Activated B cell treated with CpG ODN at 0.5 μM for 24 hours (primary cell): ENCODE measurements at places on chromosomes 5 and 9.

DNA sequence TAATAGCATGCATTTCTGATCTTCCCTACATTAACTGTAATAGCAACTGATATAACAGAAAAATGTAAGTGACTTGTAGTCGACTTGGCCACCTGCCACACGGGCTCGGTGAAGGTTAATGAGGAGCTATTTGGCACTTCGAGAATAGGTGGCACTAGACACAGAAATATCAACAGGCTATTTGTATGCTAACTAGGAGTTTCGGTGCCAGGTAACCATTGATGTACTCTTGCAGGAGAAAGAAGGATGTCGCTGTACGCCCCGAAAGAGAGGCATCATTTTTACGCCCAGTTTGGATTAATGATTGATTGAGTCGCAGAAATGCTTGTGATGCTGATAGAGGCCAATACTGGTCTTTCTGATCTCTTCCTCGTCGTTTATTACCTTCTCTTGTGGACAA, 516 bp upstream of the DMRT2 start:
- no peak for DNase-seq

GRCh38 chr5:118722122-118723020, 266.0 kb downstream of the DTWD2 start:
- no peak for DNase-seq

- DNase-seq, result no peak
Measured at GRCh38 chr5:22596404-22596970, 256.7 kb downstream of the CDH12 start.

- no peak for DNase-seq
Measured at GRCh38 chr5:143466632-143467031, 63.1 kb upstream of the NR3C1 start.

DNA sequence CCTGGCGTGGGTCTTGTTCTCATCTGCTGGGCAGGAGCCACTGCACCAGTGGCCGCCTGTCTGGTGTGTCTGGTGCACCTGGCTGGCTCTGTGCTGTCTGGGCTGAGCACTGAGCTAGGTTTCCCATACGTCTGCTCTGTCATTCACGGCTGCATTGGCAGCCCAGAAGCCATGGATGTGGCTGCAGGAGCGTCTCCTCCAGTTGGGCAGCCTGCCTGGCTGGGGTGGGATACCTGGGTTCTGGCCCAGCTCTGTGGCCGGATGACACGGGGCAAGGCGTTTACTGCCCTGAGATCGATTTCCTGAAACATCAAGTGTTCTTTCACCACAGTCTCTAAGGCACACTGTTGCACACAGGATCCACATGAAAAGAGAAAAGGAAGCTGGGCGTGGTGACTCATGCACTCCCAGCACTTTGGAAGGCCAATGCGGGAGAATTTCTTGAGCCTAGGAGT, 25.5 kb upstream of the SLC25A51 start:
- no peak for DNase-seq

DNA sequence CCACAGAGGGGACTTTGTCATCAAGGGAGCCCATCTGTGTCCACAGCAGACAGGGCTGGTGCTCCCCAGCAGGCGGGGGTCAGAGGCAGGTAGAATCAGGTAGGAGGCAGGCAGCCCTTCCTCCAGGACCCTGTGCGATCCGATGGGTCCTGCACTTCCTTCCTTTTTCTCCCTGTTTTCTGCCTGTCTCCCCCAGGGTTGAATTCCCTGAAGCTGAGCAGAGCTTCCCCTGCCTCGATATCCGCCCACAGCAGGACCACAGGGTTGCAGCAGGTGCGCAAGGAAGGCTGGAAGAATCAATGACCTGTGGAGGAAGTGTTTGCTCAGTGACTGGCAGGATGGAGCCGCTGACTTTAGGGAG, 69.2 kb downstream of the MRPL36 start:
- no peak for DNase-seq

GRCh38 chr9:20349568-20349967, 272.7 kb downstream of the MLLT3 start:
- DNase-seq, result no peak

GRCh38 chr5:112413611-112414010, 5.5 kb downstream of the EPB41L4A start:
- DNase-seq, result no peak

GRCh38 chr5:72210888-72211678, 103.8 kb downstream of the MAP1B start:
- no peak for DNase-seq

DNA sequence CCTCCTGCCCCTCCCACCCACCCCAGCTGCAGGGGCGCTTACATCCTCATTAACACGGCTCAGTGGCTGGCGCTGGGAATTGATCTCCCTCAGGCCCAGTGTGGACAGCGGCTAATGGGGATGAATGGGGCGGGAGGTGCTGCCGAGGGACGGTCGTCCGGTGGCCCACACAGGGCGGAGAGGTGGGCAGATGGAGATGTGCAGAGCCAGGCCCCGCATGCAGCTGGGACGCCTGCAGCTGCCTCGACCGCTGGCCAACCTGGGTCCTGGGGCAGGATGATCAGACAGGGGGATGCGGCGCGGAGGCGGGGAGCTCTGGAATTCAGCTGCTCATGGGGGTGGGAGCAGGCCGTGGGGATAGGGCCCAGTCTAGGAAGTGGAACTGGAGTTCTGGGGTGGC, 17.6 kb downstream of the TSPAN17 start:
- DNase-seq, result no peak

GRCh38 chr5:76084496-76085242, 1.5 kb downstream of the SV2C start:
- DNase-seq, result no peak

- DNase-seq, result no peak
Measured at GRCh38 chr5:167934551-167934971, 356.9 kb upstream of the WWC1 start.

DNA sequence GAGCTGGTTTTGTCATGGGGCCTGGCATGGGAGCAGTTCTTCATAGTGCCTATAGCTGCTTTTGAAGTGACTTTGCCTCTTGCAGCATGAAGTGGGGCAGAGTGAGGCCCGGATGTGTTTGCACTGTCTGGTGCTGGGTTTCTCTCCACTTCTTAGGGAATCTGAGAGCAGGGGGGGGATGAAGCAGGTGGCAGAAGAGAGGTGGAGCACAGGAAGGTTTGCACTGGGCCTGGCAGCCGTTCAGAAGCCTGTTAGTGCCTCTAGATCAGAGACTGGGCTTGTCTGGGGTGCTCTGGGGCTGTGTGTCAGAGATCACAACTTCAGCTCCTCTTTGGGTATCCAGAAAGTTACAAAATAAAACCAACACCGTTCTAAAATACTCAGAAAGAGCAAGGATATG, 18.4 kb downstream of the USP20 start:
- no peak for DNase-seq

DNA sequence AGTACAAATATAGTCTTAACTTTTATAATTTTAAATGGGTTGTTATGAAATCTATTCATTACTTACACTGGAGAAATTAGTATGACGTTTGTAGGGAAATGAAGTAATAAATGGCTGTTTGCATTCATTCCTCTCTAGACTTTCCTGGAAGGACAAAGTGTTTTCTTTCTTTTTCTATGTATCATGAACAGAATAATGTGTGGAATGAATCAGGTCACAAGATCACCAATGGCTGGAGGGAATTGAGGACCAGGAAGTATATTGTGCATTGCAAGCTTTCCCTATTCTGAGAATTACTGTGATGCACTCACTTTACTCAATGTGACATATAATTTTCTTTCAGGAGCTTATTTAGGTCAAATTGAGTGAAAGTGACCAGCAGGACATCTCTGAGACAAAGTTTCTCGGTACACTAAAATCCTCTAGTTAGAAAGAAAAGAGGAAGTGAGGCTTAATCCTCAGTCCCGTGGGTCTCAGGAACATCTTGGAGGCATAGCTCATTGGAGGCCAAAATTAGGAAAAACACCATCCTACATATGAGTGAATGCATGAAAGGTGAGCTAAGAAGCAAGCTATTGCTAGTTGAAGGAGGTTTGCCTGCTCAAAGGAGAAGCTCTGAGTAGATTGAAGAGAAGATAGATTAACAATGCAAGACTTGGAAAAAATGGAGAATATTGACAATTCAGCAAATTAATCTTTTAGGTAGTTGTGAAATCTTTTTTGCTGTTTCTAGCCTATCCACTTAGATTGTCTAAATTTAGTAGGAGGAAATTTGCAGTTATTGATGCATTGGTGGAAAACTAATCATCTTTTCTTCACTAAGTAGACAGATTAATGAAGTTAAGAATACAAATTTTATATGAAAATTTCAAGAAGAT, 28.0 kb downstream of the ERAP2 start:
- no peak for DNase-seq

DNA sequence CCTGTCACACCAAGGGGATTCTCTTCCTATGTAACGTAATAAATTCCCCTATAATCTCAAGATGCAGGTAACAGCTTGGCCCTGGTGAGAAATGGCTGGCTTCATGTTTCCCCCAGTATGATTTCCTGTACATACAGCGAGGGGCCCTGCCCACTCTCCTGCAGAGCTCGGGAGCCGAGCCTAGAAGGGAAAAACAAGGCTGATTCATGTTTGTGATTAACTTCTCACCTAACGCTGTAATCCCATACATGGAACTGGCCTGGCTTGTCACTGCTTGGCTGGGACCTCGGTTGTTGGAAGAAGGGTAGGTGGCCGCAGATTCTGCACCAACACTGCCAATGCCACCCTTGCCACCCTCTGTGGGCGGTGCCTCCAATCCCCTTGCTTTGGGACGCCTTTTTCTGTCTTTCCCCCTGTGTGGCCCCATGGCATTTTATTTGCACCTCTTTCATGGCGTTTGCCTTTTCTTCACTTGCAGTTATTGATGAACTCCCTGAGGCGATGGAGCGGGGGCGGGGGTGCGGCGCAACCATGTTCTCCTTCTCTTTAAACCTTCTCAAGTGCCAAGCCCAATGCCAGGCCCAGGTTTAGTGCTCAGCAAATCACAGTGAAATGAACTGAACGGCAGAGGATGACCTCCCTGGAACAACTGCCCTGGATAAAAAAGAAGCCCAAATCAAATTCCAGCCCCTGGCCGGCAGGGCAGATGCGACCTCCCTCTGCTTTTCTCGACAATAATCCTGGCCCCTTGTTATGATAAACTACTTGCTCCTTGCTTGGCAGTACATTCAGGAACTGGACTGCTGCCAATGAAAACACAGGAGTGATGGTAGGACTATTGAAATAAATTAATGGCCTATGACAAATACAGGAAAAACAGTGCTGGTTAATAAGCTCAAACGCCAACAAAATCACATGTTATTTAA, 108.1 kb downstream of the TMEM174 start:
- DNase-seq, result no peak

- DNase-seq, result no peak
Measured at GRCh38 chr9:97668485-97668884, 28.7 kb downstream of the XPA start.

GRCh38 chr9:122115176-122116035, 22.3 kb upstream of the TTLL11 start:
- no peak for DNase-seq

- no peak for DNase-seq
Measured at GRCh38 chr5:170880084-170880483, 18.3 kb downstream of the RANBP17 start.

DNA sequence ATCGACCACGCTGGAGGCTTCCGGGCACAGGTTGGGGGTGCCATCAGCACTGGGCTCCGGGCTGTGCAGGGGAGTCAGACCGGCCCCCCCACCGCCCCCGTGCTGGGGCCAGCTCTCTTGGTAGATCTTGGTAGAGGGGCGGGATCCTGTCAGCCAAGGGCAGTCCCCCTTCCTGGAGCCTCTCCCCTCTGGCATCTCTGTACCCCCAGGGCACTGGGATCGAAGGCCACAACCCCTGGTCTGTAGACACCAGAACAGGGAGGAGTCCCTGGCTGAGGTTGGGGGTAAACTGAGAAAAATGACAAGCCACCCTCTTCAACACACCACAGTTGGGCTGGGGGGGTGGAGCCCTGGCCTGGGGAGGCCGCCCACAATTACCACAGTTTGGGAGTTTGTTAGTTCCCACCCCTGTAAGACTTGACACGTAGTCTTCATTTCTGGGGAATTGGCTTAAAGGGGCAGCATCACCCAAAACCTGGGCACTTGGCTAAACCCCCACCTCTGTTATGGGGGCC, 882 bp downstream of the CERCAM start:
- DNase-seq, result no peak

DNA sequence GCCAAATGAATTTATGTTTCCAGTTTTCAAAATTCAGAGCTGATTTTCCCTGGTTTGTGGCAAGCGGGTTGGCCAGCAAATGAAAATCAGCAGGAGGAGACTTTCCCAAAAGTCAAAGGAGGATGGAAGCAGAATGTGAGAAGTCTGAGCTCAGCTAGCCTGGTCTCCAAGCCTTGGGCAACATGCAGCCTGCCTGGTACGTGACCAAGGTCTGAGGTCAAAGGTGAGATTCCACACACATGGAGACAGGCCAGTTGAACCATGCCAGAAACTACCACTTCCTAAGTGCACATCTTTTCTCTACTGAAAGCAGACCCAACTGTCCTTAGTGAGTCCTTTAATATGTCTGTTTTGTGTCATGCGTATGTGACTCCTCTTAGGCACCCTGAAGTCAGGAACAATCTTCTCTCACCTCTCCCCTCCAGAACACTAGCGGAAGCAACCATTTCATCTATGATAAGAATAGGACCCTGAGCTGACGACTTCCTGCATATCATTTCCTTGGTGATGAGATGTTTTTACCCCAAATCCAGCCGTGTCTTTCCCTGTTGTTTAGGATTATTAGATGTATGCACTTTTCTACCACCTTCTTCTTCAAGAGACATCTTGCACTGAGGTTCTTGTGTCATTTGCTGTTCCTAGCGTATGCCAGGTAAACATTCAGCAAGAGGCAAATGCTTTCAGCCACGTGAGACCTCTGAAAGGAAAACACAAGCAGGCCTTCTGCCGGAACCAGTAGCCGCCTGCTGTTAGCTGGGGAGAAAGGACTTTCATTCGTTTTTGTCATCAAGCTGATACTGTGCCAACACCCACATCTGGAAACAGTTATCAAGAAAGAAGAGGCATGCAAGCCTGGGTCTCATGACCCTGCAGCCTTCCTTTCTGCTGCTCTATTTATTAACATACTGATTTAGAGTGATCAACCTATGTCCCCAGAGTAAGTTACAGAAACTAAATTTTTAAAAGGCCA, 9.7 kb upstream of the TGFBI start:
- DNase-seq, result no peak

DNA sequence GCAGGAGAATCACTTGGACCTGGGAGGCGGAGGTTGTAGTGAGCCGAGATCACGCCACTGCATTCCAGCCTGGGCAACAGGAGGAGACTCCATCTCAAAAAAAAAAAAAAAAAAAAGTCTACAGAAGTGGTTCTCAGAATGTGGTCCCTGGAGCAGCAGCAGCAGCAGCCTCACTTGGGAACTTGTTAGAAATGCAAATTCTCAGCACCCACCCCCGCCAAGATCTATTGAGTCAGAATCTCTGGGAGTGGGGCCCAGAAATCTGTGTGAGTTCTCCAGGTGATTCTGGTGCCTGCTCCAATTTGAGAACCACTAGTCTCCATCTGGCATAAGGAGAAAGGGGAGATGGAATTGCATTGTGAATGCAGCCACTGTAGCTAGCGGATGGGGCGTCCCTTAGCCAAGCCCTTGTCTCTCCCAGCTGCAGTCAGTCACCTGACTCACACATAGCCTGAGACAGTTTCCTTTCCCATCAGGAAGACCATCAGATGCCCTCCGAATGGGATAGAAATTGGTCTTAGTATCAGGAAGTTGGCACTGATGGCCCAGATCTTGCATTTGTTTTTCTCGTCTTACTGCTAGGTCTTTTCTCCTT, 12.2 kb upstream of the PTCH1 start:
- DNase-seq, result no peak

- no peak for DNase-seq
Measured at GRCh38 chr9:98356953-98357690, 101.7 kb upstream of the TBC1D2 start.
